ENCODE measurements at places on chromosomes 11 and 22.

DNA sequence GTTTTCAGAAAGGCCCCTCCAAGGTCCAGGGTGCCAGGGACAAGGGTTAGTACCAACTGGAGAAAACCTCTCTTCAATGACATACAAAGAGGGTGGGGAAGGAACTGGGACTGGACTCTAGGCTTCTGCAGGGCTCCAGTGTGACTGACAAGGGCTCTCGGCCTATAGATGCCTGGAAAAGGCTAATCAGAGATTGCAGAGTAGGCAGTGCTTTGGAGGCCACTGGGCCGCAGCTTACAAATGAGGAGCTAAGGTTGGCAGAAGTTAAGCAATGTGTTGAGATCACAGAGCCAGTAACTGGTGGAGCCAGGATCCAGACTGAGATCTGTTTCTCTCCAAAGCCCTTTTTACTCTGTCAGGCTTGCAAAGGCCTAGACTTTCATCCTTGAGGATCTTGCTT lies 7.4 kb upstream of the DGKZ start:
- no peak for DNase-seq

DNA sequence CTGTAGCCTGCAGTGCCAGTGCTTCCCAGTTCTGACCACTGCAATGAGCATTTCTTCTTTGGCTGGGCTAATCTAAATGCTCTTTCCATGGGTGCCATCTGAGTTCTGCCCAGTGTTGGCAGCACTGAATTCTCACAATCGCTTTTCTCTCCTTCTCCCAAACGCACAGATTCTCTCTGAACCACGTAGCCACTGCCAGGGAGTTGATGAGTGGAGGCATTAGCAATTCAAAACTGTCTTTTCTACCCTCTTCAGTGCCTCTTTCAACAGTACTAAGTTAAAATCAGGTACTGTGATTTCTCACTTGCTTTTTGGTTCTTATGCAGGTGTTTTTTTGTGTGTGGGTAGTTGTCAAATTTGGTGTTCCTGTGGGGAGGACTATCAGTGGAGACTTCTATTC lies 745.0 kb upstream of the ANO5 start:
- no peak for DNase-seq

- no peak for DNase-seq
Measured at GRCh38 chr11:130891326-130891725, 25.0 kb downstream of the SNX19 start.

DNA sequence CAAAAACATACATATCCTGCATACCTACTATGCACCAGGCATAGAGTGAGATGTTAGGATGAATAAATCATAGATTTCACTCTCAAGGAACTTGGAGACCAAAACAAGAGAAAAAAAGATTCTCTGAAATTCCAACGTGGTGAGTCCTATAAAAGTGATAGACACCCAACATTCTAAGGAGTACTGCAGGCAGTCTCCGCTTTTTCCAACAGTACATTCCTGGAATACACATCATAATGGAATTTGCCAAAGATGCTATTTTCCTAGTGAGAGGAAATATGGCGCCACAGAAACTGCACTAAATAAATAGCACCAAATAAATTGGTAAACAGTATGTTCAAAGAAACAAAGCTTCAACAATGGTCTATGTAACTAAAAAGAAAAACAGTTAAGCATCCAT lies 6.0 kb downstream of the TMEM123 start:
- no peak for DNase-seq

All from CD4-positive, alpha-beta T cell treated with Interleukin-15 for 4 hours (primary cell).